ENCODE measurements at places on chromosomes 16 and 17.
A peak's percentile ranks its signal among the peaks of the same experiment; 100 is the strongest.

GRCh38 chr17:36011201-36011600, 6.6 kb downstream of the CCL23 start:
- no peak for DNase-seq

DNA sequence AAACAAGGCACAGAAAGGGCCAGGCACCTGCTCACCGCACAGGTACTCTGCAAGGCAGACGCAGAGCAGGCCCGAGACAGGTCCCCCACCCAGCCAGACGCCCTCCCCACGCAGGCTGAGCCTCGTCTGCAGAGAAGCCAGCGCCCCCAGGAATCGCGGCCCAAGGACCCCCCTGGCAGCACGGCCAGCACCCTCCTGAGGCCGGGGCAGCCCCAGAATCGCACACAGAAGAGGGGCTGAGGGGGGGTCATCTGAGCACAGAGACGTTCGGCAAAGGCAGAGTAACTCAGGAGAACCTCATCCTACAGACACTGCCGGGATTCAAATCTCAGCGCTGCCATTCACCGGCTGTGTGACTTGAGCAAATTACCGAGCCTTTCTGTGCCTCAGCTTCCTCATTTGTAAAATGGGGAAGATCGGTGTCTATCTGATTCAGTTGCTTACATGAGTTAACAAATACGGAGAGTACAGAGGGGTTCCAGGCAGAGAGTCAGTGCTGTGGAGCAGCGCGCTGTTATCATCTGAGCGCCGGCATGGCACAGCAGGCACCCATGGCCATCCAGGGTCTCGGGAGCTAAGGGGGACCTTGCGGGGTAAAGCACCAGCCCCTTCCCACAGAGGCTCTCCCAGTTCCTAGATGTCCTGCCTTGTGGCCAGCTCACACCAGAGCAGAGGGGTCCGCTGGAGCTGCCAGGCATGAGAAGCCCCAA, 10.4 kb downstream of the EMC6 start:
- no peak for DNase-seq

DNA sequence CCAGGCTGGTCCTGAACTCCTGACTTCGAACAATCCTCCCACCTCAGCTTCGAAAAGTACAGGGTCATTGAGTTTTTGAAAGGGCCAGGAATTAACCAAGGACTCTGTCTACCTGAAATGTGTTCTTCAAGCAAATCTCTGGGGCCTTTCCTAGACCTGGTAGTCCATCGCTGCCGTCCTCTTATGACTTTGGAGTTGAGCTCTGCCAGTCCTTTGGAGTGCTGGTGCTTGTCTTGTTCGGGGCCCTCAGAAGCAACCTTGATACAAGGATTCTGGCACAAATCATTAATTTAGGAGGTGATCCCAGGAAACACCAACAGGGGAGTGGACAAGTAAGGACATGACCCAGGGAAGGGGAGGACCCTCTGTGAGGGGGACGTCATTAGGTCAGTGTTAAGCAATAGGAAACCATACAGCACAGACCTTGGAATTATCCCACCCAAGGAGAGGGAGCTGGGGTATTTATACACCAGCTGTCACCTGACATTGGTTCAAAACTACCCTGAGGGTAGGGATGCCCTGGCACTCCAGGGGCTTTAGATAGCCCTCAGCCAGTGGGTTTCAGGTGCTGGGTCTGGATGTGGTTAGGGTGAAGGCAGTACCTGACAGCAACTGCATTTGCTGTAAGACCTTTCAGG, 187.2 kb downstream of the FOXL1 start:
- no peak for DNase-seq

GRCh38 chr17:51736356-51736755, 422.2 kb downstream of the CA10 start:
- DNase-seq: no peak

DNA sequence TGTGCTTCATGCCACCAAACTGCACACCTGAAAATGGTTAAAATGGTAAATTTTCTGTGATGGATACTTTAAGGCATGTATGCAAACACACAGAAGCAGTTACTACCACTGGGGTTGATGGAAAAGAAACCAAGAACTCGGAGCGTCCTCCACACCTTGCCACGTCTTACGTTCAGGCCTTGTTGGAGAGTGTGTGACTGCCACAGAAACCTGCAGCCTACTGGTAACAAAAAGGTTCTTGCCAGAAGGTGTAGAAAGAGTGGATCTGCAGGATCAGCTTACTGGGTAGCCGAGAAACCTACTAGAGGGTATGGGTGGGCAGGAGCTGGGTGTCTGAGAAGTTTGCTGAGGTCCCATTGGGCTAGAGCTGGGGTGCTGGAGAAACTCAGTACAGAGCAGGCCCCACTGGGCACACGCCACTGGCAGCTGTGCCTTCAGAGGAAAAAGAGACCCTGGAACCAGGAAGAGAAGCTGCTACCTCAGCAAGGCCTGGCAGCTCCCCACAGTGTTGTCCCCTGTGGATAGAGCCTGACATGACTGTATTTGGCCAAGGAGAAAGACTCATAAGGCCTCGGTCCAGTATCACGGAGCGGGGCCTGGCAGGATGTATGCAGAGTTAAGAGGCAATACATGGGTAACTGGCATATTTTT, 204.6 kb downstream of the SEC14L1 start:
- DNase-seq: no peak

GRCh38 chr17:4247971-4248388, 15.8 kb downstream of the ANKFY1 start:
- no peak for DNase-seq

DNA sequence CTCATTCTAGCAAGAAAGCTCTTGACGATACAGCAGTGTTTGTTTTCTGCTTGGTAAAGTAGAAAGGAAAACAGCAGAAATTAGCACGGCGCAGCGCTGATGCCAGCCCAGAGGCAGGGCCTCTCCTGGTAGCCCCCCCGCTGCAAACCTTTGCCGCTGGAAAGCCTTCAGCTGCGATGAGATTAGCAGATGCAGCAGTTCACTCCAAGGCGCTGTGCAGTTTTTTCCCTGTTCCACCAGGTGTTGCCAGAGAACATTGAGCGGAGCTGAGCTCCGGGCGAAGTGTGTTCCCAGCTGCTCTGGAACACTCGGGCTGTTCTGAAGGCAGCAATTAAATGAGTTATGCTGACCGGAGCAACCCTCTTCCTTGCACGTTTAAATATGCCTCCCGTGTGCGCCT, 72.5 kb downstream of the RBFOX1 start:
- peak; percentile 51 for DNase-seq

GRCh38 chr16:1320658-1321240, 11.3 kb downstream of the UBE2I start:
- DNase-seq: no peak

- DNase-seq: no peak
Measured at GRCh38 chr17:83152745-83153611, 73.6 kb downstream of the METRNL start.

DNA sequence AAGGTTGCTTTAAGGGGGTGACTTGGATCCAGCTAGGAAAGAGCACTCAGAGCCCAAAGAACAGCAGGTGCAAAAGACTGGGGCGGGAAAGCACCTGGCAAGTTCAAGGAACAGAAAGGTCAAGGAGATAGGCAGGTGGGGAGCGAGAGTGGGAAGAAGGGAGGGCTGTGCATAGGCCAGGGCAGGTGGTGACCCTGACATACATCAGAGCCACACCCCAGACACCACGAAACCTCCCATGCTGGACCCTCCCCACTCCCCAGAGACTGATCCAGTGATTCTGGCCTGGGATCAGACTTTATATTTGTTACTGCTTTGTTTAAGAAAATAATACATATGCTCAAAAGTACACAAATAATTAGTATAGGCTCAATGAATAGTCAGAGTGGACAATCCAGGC, 48.5 kb upstream of the RBFOX3 start:
- no peak for DNase-seq

- no peak for DNase-seq
Measured at GRCh38 chr16:22888791-22889190, 74.8 kb downstream of the HS3ST2 start.

GRCh38 chr17:55452139-55452790, 30.6 kb upstream of the MMD start:
- no peak for DNase-seq

GRCh38 chr17:82962163-82962720, 117.2 kb upstream of the METRNL start:
- DNase-seq: no peak

GRCh38 chr17:57485916-57486881, 229.9 kb downstream of the MSI2 start:
- DNase-seq: no peak

GRCh38 chr16:4814046-4814445, 11.6 kb upstream of the ROGDI start:
- DNase-seq: no peak

GRCh38 chr16:57113042-57113453, 20.7 kb downstream of the CPNE2 start:
- DNase-seq: no peak

- DNase-seq: no peak
Measured at GRCh38 chr16:13529193-13529982, 390.6 kb upstream of the ERCC4 start.

DNA sequence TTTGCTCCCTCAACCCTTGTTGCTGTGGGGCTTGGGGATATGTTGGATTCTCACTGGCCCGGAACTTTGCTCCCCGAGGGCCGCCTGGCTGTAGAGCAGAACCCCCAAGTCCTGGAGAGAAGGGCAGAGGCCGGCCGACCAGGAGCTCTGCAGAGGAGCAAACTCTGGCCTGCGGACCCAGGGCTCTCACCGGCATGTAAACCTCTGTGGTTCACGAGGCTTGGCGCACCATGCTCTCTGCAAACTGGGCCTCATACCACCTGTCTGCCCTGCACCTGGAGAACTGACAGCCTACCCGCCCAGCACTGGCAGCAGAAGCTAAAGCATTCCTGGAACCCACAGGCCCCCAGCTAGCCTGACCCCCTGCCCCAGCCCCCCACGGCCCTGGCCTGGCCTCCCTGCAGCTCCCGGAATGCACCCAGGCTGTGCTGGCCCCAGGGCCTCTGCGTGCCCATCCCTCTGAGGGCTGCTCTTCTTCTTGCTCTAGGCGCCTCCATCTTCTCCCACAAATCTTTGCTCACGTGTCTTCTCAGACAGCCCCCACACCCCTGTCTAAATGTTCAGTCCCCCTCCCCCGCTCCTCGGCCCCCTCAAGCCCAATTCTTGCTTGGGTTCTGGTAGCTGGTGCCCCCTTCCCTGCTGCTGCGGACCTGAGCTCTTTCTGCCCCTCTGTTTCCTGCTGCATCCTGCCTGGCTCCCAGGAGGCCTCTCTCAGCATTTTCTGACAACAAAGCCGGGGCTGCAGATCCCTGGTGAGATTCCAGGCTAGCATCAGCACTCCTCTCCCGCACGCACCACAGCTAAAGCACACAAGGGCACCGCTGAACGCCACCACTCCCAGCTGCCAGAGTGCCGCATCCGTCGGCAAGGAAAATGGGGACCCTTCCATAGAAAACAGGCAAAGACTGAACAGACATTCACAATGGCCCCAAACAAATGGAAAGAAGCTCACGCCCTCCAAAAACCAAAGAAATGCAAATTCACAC, 23.3 kb downstream of the ACTG1 start:
- no peak for DNase-seq

DNA sequence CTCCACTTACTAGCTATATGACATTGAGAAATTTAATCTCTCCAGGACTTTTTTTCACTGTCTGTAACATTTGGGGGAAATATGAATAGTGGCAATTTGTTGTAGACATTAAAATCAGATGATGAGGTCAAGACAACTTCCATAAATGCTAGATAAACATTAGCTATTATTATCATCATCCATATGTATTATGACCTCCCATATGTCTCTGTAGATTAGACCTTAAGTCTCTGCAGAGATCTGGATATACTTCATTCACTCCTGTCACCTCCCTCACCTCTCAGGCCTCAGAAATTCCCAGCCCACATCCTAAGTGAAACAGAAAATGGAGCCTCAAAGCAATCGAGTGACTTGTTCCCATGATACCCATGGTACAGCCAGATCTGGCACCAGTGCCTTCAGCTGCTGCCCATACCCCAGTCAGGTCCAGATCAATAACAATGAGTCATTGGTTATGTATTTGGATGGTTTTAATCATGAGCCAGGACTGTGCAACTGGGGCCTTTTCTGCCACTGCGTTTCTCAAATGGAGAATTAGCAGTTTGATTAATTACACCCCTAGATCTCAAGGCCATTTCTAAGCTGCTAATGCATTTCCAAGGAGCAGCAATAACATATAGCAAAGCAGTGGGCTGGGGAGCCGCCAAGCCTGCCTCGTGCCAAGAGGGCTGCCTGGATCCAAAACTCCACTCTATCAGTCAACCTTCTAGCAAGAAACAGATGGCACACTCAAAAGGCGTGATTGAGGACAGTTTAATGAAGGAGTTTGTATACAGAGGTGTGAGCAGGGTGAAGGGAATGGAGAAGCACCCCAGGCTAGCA, 2.6 kb upstream of the FDXR start:
- DNase-seq: no peak

DNA sequence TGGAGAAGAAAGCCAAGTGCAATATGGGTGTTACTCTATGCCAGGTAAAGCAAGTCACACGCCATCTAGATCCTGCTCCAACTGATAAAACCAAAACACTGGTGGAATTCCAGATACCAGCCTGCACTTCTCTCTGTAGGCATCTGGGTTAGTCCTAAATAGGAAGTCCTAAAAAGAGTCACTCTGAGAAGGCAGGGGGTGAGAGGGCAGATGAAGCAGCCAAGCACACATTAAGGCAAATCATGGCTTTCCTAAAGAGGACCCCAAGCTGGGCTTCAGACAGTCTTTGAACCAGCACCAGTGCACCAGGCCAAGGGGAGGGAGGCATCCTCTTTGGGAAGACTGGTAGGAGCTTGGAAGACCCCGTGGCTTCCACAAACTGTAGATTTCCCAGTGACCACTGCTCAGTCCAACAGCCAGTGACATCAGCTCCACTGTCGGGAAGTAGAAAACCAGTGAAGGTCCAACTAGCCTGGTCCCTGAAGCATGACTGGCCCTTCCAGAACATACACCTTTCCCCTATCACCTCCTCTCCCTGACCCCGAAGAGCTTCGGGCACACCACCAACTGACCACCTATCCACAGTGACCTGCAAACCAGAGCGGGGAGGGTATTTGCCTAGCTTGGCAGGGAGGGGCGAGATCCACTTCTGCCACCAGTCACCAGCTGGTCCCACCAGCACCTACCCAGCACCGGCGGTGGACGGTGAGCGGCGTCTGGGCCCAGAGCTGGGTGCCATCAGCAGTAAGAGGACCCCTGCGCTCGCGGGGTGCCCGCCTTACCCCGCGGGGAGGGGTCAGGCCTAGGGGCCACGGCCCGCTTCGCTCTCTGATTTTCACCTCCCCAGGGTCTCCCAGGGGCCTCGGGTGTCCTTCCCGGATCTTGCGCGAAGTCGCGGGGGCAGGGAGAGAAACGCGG, 1.0 kb downstream of the LITAF start:
- no peak for DNase-seq

GRCh38 chr16:76199681-76200220, 77.5 kb upstream of the CNTNAP4 start:
- no peak for DNase-seq

DNA sequence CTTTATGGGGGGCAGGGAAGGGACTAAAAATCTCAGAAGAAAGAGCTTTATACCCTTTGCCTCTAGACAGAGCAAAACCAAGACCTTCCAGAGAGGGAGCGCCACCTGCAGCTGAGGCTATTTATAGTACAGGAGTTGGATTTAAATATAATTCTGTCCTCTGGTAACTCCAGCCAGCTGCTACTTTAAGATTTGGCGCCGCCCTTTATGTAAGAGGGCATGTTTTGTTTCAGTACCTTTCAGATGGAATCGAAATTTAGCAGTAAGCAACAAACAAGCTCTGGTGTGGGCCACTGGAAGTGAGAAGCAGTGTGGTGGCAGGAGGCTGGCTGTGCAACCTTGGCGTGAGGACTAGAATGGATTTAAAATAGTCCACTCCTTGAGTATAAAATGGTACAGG, 5.2 kb upstream of the GUCY2D start:
- no peak for DNase-seq

- DNase-seq: no peak
Measured at GRCh38 chr16:65737831-65738230, 616.0 kb upstream of the CDH11 start.
